ENCODE measurements at places on chromosomes 5 and 9.

DNA sequence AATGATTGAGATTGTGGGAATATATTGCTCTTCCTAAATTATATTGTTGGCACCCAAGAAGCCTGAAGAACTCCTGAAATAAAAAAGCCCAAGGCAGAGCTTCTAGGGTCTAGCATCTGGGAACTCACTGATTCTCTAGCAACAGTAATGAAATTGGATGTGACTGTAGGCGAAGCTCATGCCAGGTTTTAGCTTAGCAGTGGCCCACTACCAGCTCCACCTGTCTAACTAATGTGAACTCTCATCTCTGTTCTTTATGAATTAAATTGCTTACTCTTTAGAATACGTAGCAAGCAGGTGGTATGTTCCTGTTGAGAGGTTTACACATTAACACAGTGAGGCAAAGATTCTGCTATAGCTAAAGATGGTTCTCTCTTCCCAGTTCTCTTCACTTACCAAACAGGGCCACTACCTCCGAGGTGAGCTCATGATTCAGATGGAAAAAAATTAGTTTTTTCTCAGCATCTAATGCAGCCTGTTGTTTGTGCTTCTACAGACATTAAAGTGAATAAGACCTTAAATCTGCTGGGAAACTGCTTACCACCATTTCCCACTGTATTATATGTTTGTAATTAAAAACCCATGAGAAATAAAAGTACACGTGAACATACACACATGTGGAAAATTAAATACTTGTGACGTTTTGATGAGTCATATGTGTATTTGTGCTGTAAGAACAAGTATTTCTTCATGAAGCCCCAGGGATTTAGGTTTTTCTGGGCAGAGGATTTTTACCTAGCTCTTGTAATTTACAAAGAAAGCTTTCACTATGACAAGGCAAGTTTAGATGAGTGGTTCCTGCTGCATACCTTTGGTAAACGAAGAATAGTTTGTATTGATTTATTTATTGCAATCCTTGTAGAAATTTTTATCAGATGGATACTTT lies 360.1 kb downstream of the KDM4C start:
- DNase-seq = no peak

- no peak for DNase-seq
Measured at GRCh38 chr9:116163293-116164055, 9.9 kb downstream of the PAPPA start.

DNA sequence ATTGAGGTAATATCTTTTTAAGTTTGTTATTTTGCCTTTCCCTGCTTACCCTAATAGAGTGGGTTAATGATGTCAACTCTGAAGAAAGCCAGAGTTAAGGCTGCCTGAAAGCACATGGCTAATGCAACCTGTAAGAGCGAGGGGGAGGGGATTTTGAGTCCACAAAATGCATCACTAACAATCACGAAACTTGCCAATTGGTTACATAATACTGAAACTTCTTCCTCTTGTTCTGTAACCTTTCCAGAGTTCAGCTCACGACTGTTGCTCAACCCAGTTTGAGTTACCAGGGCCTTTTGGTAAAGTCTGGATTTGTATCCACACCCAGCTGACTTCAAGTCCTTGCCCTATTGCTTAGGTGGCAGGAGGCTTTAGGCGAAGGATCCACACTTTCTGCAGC lies 308.8 kb downstream of the EFNA5 start:
- DNase-seq = no peak

GRCh38 chr9:136664000-136664915 lies 1.5 kb downstream of the EGFL7 start:
- DNase-seq = no peak

DNA sequence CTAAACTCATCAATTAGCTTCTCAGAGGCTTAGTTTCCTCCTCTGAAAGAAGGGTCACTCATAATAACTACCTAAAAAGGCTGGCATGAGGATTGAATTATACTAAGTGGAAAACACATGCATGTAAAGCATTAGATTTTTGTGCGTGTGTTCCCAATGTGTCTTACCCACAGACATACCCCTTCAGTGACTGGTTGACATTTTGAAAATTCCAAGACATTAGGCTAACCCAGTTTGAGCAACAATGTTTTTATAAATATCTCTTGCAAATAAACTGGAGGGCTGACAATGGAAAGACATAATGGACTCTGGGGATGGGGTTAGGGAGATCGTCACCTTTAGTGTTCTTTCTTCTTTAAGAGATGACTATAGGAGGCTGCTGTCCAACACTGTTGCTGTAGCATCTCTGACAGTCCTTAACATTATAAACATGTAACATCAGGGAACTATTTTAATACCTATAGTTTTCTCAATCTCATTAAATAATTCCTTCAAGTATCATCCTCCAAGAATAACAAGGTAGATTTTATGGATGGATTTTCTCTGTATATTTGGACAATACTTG lies 24.3 kb downstream of the HMHB1 start:
- no peak for DNase-seq

- DNase-seq = no peak
Measured at GRCh38 chr9:73079326-73079725, 72.3 kb upstream of the ANXA1 start.

- no peak for DNase-seq
Measured at GRCh38 chr5:142697356-142698255, 11.7 kb upstream of the FGF1 start.

GRCh38 chr5:56774957-56775356 lies 40.4 kb upstream of the MAP3K1 start:
- no peak for DNase-seq

DNA sequence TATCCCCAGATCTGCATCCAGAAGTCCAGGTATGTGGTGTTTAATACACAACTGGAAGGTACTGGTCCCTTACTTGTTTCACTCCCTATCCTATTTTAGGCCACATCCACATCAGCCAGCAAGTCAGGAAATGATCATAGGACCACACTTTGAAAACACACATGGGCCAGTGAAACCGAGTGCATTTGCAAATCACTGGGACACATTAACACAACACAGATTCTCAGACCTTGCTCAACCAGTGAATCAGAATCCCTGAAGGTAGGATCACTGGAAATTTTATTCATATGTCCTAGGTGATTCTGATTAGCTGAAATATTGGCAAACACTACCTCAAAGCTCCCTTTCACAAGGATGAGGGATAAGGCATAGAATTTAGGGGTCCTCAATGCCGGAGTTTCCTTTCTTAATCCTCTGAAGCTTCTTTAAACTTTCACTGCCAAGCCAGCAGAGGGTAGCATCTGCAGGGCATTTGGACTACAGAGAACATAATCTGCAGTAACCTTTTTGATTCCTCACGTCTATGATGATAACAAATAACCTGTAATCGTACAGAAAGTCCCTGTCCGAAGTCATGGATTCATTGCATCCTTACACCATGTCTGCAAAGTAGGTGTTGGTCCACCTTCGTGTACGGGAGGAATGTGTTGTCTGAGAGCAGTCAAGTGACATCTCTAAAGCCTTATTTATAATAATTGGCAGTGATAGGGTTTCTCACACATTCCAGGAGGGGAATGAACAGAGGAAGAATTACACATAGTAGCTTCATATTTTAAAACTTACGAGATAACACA lies 11.0 kb upstream of the ABLIM3 start:
- no peak for DNase-seq

GRCh38 chr9:13292782-13293181 lies 13.3 kb upstream of the MPDZ start:
- no peak for DNase-seq

DNA sequence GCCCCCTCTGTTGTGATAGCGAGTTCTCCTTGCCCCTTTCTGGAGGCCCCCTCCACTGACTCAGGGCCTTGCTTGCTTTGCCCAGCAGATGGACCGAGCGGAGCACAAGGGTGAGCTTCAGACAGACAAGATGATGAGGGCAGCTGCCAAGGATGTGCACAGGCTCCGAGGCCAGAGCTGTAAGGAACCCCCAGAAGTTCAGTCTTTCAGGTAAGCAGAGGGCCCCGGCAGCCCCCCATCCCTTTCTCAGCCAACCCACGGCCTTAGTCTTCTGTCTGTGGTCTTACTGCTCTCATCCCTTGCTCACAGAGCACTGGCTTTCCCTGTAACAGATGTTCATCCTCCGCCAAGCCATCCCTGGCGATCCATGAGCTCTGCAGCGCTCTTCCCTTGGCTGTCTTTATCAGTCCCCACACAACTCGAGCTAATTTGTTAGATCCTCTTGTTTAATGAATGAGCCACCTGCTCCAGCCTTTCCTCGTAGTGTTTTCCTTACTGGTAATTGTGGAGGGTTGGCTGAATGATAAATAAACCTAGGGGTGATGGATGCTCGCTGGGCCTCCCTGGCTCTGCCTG lies 18.4 kb upstream of the RARS1 start:
- no peak for DNase-seq

DNA sequence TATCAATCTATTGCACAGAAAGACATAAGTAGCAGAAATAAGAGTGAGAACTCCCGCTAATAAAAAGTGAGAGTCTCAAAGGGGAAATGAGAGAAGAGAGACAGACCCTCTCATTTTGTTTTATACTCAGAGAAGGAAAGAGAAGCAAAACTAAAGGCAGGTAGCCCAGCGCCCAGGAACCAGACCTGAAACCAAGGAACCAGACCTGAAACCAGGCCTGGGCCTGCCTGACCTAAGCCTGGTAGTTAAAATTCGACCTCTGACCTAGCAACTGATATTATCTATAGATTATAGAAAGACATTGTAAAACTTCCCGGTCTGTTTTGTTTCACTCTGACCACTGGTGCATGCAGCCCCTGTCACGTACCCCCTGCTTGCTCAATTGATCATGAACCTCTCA lies 134.5 kb upstream of the SEMA6A start:
- DNase-seq = no peak

GRCh38 chr5:35598707-35599370 lies 18.8 kb upstream of the SPEF2 start:
- DNase-seq = no peak

- no peak for DNase-seq
Measured at GRCh38 chr5:139399501-139400121, 4.3 kb downstream of the SPATA24 start.

- DNase-seq = no peak
Measured at GRCh38 chr5:72598401-72599064, 91.3 kb upstream of the ZNF366 start.

DNA sequence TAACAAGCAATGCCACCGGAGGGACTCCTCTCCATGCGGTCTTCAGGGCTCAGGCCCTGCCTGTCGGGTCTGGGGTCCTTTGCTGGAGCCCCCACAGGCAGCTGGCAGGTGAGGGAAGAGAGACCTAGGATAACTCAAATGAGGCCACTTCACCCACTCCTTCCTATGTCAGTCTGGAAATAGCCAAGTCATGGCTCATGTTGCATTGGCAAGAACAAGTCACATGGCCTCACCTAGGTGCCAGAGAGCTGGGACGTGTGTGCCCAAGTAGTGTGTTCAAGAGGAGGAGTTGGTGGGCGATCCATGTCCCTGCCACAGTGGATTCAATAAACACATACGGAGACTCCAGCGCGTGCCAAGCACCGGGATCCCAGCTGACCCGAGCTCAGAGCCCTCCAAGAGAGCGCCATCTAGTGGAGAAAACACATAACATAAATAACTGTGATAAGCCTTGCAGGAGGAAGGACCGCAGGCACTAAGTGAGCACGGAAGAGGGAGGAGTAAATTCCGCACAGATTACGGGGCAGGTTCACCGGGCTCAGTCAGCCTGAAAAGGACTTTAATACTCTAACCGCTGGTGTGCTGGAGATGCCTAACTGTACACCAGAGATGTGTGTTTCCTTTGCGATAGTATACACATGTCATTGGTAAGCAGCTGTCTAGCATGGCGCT lies 580.8 kb downstream of the CCDC171 start:
- peak; percentile 28 for DNase-seq

- DNase-seq = no peak
Measured at GRCh38 chr5:61333954-61334867, 2.2 kb downstream of the ZSWIM6 start.

DNA sequence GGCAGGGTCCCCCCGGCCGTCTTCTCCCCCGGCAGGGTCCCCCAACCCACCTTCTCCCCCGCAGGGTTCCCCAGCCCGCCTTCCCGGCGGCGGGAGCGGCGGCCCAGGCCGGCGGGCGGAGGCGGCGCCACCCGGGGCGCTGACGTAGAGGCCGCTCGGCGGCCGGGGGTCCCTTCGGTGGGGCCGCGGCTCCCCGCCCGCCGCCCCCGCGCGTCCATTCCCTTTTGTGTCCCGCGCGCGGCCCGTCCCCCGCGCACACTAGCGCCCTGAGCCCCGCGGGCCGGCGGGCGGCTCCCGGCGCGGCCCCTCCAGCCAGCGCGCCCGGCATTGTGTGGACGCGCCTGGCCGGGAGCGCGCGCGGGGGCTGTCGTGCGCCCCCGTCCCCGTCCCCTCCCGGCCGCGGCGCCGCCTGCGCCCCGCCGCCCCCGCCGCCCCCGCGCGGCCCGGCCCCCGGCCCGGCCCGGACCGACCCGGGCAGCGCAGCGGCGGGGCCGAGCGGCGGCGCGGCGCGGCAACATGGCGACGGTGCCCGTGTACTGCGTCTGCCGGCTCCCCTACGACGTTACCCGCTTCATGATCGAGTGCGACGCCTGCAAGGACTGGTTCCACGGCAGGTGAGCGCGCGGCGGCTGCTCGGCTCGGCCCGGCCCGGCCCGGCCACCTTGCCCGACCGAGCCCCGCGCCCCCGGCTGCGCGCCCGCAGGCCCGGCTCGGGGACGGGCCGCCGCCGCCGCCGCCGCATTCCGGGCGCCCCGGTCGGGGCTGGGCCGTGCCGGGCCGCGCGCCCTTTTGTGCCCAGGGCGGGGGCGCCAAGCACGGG lies at the start of gene PHF2:
Gene PHF2 (plus strand): TSS at position 327 of the 820 bp plus-strand sequence. CDS start 190 bp downstream, at position 517.
- DNase-seq = peak; percentile 34

- DNase-seq = no peak
Measured at GRCh38 chr5:36701085-36701698, 94.8 kb downstream of the SLC1A3 start.

DNA sequence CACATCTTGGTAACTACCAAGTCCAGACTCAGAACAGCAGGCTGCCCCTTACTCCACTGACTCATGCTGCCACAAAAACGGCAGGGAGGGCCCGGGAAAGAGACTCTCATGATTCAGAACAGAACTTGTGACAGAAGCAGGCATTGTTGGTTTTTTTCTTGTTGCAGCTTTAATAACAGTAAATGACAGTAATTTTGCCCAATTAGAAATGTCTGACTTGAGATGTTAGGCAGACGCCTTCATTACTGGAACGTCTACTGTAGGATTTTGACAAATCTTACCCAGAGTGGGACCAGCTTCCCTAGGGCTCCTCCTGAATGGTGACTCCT lies 77.9 kb downstream of the SEMA5A start:
- no peak for DNase-seq

- no peak for DNase-seq
Measured at GRCh38 chr5:13740471-13740870, 204.0 kb downstream of the DNAH5 start.

- DNase-seq = no peak
Measured at GRCh38 chr5:33827885-33828284, 63.9 kb downstream of the ADAMTS12 start.

- peak; percentile 59 for DNase-seq
Measured at GRCh38 chr9:130235558-130236435, 29.8 kb upstream of the HMCN2 start.

All from activated naive CD8-positive, alpha-beta T cell treated with anti-CD3 and anti-CD28 coated beads for 36 hours (primary cell).